ENCODE measurements at places on chromosomes 2 and 18. TPM values are rescaled to one million over a fixed set of nuclear protein-coding genes. Genes with fewer than 3 reads are reported as not detected.

DNA sequence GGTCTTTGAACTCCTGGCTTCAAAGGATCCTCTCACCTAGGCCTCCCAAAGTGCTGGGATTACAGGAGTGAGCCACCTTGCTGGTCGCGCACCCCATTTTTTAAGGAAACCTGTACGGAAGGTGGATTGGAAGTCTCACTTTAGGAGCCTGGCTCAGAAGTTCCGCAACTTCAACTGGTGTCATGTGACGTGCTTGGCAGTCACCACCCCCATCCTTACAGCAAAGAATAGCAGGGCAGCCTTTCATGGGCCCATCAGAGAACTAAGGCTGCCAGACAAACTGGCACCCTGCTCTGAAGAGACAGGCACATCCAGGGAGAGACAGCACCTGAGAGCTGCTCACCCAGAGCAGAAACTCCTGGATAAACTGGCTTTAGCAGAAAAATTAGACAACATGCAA is 3.3 kb upstream of the SLC66A2 start:
- DNase-seq: no peak

DNA sequence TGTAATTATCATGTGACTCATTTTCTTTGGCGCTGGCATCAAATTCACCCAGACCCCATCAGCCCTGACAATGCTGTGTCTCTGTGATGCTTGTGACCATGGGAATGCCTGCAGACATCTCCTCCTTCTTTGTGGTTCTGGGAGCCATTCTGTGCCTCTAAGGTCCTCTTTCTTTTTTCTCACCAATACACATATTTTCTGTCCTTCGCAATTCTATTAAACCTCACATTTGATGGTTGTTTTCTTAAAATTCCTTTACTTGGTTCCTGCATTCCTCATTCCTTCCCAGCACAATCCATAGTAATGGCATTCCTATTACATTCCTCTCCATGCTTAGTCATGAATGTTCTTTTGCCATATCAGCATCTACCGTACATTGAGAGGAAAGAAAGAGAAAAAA is 375.3 kb downstream of the PIK3C3 start:
- no peak for DNase-seq

DNA sequence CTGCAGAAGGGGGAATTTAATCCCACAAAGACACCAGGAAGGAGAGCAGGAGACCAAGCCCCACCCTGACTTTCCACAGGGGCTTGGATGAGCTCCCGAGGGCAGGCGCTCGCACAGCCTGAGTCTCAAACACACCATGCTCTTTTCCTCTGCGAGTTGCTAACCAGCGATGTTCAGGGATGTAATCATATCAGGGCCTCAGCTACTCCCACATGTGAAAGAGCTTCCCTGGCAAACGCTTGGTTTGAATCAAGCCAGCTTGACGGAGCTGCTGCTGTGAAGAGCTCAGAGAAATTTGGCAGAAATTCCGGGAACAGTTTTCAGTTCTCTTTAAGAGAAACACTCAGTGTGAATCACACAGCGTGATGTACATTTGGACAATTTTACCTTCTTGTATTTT is 385.8 kb downstream of the GALR1 start:
- DNase-seq: no peak

CAVIN2 gene
- total RNA-seq: 3.8 TPM

DNA sequence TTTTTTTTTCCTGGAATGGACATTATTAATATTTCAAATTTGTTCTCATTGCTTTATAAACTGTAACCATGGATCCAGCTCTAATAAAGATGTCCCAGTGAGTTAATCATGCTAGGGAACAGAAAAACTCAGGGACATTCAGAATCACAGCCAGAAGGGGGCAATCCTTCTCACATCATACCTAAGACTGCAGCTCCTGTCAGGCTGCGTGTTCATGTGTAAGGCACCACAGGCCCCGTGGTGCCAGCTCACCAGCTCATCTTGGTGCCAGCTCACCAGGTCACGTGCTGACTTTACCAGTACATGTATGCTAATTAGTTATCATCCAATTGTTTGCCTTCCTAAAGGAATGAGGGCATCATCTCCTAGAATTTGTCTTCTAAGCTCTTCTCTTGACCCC is 84.7 kb upstream of the NEDD4L start:
- no peak for DNase-seq
